ENCODE measurements at places on chromosomes 1 and 21. TPM values are rescaled to one million over a fixed set of nuclear protein-coding genes. Genes with fewer than 3 reads are reported as not detected.

SELP gene
- 2.4 TPM for total RNA-seq

RWDD3 gene
- 14.2 TPM for total RNA-seq

AMY1B gene
- not detected for total RNA-seq

TMEM51 gene
- 26.6 TPM for total RNA-seq

TTLL7 gene
- 21.0 TPM for total RNA-seq

MANEAL gene
- 6.5 TPM for total RNA-seq

APP gene
- total RNA-seq: 579 TPM

EBNA1BP2 gene
- 38.9 TPM for total RNA-seq

CHI3L1 gene
- total RNA-seq: 1.8 TPM

TNFAIP8L2 gene
- 1.3 TPM for total RNA-seq
